ENCODE measurements at places on chromosomes 5 and 9.

GRCh38 chr9:106643211-106643930 lies 219.6 kb upstream of the ZNF462 start:
- no peak for DNase-seq

GRCh38 chr5:93532370-93532769 lies 48.6 kb downstream of the NR2F1-AS1 start:
- DNase-seq, result peak; percentile 99

GRCh38 chr5:170818232-170818631 lies 34.7 kb downstream of the GABRP start:
- peak; percentile 75 for DNase-seq

DNA sequence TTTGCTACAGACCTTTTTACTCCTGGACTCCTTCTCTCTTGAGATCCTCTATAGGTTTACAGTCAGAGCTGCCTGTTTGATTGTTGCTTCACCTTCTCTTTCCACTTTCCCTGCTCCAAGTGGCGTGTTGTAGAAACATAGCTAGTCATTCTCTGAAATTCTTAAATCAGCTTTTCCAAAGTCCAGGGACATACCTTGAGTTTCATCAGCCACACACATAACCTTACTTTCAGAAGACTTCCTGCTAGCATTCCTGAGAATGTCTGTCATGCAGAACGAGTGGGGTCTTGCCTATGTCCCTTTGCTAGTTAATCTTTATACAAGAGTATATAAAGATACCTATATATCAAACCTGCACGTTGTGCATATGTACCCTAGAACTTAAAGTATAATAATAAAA lies 230.3 kb upstream of the ZNF462 start:
- no peak for DNase-seq

GRCh38 chr5:1152771-1153282 lies 41.0 kb upstream of the SLC12A7 start:
- no peak for DNase-seq

- DNase-seq, result peak; percentile 22
Measured at GRCh38 chr9:89497978-89498851, at the start of gene SEMA4D. TSS of gene SEMA4D (minus strand) at chr9:89498113. CDS start at chr9:89405456, 92,657 bp downstream.

- no peak for DNase-seq
Measured at GRCh38 chr5:151171529-151171928, 13.9 kb upstream of the ANXA6 start.

- peak; percentile 81 for DNase-seq
Measured at GRCh38 chr5:22560147-22560546, 293.0 kb downstream of the CDH12 start.

DNA sequence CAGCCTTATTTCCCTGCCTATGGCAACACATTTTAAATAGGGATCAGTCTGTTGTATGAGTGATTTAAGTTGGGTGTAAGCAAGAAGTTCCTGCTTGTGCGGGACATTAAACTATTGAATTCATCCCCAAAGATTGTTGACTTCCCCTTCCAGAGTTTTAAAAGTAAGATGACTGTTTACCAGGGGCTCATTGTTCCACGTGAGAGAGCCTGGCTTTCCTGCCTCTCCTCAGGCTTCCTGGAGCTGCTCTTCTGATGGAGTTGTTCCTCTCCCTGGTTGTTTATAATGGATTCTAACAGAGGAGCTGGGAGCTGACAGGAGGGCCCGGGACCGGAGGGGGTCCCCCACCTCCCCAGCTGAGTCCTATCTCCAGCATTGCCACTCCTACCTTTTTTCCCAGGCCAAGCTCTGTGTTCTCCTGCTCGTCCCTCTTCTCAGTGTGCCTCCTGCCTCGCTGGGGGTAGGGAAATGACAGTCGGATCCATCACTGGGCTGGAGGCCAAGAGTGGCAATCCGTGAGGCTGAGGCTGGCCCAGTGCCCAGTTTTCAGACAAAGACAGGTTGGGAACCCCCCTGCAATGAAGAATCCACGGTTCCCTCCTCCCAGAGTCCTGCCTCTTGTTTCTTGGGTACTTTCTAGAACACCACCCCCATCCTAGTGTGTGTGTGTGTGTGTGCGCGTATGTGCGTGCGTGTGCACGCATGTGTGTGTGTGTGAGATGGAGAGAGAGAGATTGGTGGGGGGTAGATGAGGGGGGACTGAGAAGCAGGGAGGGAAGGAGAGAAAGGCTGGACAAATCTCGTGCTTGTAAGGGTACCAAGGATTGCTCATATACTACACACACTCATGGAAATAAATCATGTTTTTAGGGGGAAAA lies 123.7 kb upstream of the NFIB start:
- DNase-seq, result no peak

- DNase-seq, result peak; percentile 88
Measured at GRCh38 chr9:114681594-114682332, at the start of gene TEX48. TSS of gene TEX48 (minus strand) at chr9:114682192. CDS start at chr9:114671723, 10,469 bp downstream.

DNA sequence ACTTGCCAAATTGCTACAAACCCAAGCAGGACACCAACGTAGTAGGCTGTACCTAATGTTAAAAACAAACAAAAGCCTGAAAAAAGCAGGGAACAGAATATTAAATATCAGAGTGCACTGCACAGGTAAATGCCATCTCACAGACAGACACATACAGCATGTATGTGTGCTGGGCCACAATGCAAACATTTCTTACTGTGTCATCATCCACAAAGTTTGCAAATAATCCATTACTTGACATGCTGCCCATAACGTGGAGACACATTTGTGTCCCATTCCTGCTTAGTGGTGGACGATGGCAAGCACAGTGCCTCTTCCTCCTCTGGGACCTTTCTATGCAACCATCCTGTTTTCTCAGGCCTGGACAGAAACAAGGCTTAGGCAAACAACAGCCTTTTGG lies 44.7 kb downstream of the GOLM1 start:
- DNase-seq, result no peak

- peak; percentile 31 for DNase-seq
Measured at GRCh38 chr5:130762031-130762430, 403.0 kb downstream of the HINT1 start.

- DNase-seq, result peak; percentile 92
Measured at GRCh38 chr9:116661037-116661954, 25.8 kb upstream of the TRIM32 start.

- peak; percentile 41 for DNase-seq
Measured at GRCh38 chr9:121023064-121023463, 27.0 kb downstream of the C5 start.

DNA sequence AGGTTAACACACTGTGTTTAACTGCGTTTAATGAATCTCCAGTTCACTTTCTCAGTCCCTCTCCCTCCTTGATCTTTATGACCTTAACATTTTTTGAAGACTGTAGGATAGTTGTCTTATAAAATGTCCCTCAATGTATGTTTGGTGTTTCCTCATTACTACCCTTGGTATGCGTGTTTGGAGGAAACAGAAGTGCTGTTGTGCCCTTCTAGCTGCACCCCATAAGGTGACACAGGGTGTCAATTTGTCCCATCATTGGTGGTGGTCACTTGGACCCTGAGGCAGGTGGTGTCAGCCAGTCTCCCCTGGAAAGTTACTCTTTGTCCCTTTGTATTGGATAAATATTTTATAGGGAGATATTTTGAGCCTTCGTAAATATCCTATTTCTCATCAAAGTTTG lies 52.3 kb downstream of the RAD23B start:
- DNase-seq, result no peak

DNA sequence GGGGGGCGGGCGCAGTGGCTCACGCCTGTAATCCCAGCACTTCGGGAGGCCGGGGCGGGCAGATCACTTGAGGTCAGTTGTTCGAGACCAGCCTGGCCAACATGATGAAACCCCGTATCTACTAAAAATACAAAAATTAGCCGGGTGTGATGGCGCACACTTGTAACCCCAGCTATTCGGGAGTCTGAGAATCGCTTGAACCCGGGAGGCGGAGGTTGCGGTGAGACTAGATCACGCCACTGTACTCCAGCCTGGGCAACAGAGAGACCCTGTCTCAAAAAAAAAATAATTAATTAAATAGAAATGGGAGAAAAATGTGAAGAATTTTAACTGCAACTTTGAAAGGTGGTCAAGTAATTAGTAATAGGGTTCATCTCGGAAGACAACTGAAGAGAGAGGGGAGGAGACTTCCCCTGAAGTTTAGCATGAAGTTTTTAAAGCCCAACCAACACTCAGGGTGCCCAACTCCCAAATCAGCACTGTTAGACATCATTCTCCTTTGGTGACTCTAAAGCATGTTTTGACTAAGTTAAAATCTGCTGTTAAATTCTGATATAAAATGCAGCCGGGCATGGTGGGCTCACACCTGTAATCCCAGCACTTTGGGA lies 1.4 kb upstream of the CSNK1A1 start:
- no peak for DNase-seq

DNA sequence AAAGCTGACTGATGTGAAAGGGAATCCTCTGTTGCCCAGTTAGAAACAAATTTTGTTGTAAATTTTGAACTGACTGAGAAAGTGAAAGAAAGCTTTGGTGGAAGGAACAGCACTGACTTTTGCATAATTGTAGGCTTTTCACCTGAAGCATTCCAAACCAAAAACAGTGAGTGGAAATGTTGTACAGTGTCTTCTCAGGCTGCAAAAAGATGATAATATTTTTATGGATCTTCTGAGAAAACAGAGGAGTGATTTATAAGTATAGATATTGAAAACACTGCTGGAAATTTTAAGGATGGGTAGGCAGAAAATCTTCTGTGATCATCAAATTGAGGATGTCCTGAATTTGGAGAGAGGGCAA lies 40.0 kb downstream of the LURAP1L start:
- no peak for DNase-seq

- peak; percentile 72 for DNase-seq
Measured at GRCh38 chr9:136847088-136847825, 2.0 kb upstream of the PHPT1 start.

- DNase-seq, result no peak
Measured at GRCh38 chr5:150429410-150429873, 16.7 kb upstream of the CD74 start.

DNA sequence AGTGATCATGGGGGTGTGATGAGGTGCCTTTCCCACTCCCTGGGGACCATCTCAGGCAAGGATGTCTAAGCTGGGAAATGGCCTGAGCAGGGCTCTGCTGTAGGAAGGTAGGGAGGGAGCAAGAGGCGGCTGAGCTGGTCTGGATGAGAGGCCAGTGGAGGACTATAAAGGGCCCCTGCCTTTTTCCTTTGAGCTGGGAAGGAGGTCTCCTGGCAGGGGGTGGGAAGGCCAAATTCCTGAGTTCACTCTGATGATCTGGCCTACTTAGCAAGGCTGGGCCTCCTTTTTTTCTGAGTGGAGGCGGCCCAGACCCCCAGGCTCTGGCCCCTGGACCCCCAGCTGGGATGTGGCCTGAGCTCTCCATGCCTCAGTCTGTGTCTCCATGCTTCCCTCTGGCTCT lies 14.3 kb upstream of the PITX1 start:
- no peak for DNase-seq

DNA sequence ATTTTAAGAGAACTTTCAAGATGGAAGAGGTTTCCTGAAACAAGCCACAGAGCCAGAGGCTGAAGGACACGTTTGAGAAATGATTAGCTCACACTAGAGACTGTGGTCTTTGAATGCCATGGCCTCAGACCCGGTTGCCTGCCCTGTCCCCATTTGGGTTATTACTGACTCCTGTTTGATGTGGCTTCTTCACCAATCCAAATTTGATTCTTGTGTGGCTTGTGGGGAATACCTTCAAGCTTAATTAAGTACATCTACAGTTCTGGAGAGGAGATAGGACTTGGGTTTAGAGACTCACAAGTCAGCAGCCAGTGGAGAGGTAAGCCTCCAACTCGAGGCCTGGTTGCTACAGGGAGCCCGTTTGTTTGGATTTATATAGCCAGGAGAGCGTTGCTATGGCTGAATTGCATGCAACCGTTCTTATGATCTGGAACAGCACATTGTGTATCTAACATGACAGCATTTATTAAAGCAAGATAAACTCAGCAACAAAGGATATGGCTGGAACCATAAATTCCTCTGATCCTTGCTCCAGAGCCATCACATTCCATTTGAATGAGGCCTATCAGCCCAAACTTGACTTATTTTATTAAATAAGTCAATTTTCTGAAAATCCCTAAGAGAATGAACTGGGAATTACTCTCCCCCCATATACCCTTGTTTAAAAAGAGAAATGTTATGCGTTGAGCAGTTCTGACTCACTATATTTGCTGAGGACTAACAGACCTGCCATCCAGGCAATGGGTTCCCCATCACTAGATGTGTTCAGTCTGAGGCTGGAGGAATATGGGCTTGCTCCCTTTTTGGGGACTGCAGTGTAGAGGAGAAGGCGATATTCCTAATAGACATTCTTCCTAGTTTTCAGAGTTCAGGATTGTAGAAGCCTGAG lies 88.4 kb upstream of the TNFSF8 start:
- DNase-seq, result peak; percentile 70

DNA sequence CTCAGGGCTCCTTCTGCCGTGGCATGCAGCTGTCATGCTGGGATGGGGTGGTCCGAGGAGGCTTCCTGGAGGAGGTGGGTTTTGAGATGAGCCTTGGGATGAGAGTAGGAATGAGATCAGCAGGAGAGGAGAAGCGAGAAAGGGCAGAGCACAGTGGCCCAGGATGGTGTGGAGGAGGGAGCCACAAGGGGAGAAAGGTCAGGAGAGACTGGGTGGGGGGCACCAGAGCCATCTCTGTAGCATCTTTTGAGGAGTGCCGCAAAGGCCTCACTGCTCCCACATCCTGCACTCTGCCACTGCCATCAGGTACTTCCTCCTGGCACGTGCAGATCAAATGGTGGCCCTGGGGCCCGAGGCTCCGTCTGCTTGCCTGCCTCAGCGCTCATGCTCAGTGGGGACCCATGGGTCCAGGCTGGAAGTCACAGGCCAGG lies 150.2 kb downstream of the MACROH2A1 start:
- no peak for DNase-seq
